ENCODE measurements at places on chromosomes 13 and 19.

GRCh38 chr13:102276404-102276803 is 125.4 kb downstream of the FGF14 start:
- DNase-seq, result no peak

DNA sequence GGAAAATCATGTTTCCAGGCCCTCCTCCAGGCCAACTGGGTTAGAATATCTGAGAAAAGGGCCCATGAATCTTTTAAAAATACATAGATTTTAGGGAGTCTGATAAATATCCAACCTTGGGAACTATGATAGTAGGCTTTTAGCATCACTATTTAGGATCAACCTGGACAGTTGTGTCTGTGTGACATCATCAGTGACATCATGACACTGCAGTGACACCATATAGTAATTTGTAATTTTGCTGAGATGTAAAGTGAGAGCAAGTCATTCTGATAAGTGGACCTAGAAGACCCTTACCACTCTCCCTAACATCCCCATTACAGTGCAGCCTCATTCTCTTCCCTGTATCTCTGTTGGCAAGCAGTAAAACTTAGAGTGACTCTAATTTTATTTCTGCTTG is 14.1 kb downstream of the GPALPP1 start:
- no peak for DNase-seq

- no peak for DNase-seq
Observed at GRCh38 chr19:13899912-13900584, 5.9 kb downstream of the BRME1 start.

DNA sequence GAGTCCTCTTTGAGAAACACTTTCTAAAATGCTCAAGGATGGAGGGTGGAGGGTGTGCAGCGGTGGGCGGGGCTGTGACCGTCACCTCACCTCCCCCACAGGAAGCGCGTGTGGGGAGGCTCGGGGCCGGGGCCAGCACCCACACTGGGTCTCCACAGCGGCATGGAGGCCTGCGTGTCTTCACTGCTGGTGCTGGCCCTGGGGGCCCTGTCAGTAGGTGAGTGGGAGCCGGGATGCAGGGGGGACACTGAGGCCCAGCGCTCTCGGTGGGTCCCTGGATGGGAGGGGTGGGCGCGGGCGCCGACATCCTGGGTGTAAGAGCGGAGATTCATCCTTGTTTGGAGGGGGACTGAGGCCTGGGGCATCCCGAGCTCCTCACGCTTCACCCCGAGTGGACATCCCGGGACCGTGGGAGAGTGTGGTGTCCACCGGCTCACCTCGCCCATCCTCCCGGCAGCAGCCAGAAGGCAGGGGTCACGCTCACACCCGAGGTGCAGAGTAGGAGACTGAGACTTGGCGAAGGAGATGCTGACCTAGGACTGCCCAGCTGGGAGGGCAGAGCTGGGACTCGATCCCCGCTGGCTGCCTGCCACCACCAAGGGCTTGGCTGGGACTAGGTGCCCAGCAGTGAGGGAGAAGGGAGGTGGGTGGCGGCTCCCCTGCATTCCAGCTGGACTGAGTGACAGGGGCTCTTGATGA is at the start of gene GZMM:
Gene GZMM, plus strand, starts transcription at position 144 of the 699 bp plus-strand sequence. Its CDS starts 19 bp downstream, at position 163.
- no peak for DNase-seq

DNA sequence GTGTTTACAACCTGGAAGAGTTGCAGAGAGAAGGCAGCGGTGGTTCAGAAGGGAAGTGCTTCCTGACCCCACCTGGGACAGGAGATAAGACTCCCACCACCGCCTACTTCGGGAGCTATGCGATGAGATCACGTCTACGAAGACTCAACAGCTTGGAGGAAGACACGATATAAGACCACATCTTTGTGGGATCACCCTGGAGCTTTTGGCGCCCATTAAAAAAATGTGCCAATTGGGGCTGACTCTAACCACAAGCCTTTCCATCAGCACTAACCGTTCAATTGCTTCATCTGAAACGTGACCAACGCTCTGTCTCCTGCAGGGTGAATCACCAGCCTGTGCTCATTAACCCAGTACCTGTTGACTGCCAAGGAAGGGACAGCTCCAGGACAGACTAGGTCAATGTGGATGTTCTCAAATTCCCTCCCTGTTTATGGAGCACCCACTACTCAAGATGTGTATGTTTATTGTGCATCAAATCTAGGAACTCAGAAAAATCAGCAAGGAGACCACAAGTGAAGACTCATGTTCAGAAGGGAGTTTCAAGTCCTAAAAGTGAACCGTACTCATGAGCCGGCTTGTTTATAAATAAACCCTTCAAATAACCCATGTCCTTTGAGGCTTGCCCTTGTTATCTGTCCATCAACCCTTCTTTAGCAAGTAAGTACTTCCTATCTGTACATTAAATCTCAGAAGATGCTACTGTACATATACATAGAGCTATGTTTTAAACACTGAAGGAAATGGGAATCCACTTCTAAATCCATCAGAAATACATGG is 67.5 kb downstream of the LATS2 start:
- DNase-seq, result no peak

All from NCI-H345 (cell line).